ENCODE measurements at places on chromosomes 2 and 18.
A peak's percentile ranks its signal among the peaks of the same experiment; 100 is the strongest.

GRCh38 chr18:51164761-51165281 lies 32.7 kb downstream of the MEX3C start:
- DNase-seq, result no peak

DNA sequence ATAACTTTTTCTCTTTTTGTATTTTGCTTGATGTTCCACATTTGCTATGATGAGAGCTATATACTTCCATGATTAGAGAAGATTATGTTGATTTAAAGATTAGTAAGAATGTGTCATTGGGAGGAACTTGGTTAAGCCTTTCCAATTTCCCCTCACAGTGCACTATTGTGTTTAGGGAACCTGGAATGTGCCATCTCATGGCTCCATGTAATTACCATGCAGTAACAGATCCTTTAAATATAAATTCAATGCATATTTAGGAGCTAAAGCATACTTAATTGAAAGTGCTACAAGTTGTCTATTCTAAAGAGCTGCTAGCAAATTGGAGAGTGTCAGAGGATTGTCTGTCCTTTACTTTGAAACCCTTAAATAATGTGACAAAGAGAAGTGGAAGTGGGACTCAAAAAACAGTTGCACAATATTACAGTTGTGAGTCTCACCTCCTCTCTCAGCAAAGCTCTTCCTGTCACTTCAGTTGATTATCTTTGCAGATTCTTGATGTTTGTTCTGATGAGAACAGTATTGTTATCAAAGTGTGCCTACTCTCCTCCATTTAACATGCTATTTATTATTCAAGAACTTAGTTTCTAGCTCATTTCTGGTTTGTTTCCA lies 1162.7 kb upstream of the ZEB2 start:
- DNase-seq, result no peak

GRCh38 chr2:48527226-48527885 lies 2.6 kb upstream of the STON1 start:
- DNase-seq, result no peak

- no peak for DNase-seq
These were observed 41.5 kb downstream of the PMAIP1 start for GRCh38 chr18:59941331-59941730.

DNA sequence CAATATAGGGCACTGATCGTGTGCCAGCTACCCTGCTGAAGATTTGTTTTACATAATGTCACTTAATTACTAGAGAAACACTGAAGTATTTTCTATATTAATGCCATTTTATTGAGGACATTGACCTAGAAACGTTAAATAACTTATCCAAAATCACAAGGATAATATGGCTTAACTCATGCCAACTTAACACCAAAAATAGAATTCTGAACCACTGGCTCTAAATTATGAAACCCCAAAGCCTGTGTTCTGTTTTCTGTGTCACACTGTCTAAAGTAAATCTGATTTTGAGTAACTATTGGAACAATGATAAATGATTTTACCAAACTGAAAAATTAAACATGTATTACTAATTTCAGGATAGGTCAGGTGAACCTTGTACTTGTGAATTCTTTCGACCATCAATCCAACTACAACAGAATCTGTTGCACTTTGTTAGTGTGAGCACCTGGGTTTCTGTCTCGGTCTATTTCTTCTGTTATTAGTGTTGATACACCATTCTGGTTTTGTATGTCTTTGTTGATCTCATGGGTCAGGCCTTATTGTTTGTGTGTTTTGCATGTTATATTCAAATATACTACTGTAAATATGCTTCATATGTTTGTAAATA lies 48.2 kb upstream of the CCDC141 start:
- no peak for DNase-seq

- no peak for DNase-seq
These were observed 305.8 kb upstream of the GULP1 start for GRCh38 chr2:187985923-187986322.

DNA sequence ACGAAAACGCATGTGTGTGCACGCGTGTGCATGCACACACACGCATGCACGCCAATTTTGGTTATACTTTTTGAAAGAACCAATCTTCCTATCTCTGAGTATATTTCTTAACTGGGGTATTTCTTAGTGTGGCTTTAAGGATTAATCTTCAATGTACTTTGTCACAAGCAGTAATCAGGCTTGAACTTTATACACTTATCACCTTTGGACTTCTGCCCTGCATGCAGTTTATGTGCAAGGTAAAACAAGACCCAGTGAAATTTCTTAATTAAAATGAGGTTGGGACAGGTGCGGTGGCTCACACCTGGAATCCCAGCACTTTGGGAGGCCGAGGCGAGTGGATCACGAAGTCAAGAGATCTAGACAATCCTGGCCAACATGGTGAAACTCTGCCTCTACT lies 85.3 kb downstream of the OSBPL6 start:
- no peak for DNase-seq

DNA sequence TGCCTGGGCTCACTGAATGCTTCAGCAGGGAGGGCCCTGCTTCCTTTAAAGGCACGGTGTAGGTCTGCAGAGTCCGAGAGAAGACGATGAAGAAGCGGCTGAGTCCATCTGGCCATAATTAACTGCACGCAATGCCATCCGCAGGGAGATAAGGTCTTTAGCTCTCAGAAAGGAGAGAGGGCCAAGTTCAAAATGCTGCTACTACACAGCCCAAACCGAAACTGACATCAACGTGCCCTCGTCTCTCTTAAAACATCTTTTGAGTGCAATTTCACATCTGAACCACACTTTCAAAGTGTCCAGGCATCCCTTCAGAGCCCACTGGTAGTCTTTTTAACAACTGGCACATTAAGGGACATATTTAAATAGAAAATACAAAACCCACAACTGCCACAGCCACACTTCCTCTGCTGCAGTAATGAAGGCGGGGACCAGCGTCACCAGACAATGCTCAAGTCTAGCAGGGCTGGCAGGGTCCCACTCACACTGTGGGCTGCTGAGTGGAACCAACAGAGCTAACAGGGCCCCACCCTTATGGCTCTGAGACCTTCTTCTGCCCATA lies 35.8 kb downstream of the ST3GAL5 start:
- peak; percentile 23 for DNase-seq

- no peak for DNase-seq
These were observed 304.4 kb downstream of the ZNF407 start for GRCh38 chr18:74902147-74902455.

DNA sequence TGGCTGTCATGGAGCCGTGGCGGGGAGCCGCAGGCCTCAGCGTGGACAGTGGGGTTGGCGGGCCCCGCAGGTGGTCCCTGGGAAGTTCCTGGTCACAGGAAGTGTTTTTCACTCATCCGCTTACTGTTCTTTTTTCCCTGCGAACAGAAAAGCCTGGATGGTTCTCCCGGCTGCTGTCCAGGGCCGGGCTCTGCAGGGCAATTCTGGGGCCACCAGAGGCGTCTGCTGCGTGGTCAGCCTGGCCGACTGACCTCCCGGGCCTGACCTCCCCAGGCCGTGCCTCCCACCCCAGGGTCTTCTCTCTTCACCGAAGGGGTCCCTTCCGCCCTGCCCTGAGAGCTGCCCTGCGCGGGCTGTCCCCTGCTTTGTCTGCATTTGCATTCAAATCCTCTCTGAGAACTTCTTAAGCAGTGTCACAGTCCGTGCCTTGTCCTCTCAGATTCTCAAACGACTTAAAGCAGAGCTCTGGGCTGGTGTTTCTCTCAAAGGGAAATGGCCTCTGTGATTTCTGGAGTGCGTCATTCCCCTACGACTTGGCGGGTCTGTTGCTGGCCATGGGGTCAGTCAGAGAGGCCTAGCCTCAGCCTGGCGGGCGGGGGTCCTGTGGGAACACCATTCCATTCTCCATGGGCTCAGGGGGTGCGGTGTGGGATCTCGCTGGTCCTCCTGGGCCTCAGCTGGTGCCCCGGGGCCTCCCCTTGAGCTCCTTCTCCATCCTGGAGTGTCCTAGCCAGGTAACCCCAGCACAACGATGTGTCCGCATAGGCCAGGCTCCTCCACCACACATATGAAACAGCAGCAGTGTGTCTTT lies 38.3 kb downstream of the KLHL29 start:
- no peak for DNase-seq

DNA sequence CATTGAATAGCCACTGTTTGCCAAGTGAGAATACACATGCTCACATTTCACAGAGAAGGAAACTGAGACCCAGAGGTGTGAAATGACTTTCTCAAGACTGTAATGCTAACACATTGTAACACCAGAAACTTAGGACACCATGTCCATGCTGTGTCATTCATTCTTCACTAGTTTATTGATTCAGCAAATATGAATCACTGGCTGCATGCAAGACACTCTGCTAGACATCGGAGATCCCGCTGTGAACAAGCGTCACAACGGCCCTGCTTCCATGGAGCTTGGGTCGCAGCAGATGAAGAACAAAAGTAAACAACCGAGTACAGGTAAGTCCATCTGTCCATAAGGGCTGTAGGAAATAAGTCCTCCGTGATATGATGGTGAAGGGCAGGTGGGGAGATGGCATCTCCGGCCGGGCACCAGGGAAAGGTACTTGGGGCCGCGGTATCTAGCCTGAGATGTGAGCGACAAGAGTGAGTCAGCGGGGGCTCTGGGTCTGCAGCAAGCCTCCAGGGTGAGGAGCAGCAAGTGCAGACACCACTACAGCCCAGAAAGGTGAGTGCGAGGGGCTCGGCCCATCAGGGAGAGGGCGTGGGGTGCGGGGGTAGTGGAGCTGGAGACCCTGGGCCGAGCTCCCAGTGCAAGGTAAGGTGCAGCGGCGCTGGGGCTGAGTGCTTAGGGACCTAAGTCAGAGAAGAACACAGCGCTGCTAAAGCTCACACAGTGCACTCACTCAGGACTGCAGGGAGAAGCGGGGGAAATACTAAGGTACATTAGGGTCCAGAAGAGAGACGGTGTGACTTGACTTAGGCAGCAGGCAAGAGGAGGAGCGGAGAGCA lies 391.2 kb downstream of the FBXO15 start:
- no peak for DNase-seq

DNA sequence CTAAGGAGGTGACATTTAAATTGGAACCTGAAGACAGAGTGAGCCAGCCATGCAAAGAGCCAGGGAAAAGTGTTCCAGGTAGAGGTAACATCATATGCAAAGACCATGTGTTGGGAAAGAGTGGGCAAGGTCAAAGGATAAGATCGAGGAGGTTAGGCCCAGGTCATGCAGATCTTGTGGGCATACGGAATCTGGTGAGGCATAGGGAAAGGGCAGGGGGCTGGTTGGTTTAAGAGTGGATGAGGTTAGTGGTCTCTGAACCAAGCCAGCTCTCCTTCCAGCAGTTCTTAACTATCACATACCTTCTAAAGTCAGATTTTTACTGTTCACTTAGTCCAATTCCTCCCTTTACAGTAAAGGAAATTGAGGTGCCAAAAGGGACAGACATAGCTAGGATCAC lies 3.0 kb downstream of the ANKRD53 start:
- DNase-seq, result no peak

GRCh38 chr2:199431746-199432213 lies 26.0 kb downstream of the SATB2 start:
- DNase-seq, result no peak

DNA sequence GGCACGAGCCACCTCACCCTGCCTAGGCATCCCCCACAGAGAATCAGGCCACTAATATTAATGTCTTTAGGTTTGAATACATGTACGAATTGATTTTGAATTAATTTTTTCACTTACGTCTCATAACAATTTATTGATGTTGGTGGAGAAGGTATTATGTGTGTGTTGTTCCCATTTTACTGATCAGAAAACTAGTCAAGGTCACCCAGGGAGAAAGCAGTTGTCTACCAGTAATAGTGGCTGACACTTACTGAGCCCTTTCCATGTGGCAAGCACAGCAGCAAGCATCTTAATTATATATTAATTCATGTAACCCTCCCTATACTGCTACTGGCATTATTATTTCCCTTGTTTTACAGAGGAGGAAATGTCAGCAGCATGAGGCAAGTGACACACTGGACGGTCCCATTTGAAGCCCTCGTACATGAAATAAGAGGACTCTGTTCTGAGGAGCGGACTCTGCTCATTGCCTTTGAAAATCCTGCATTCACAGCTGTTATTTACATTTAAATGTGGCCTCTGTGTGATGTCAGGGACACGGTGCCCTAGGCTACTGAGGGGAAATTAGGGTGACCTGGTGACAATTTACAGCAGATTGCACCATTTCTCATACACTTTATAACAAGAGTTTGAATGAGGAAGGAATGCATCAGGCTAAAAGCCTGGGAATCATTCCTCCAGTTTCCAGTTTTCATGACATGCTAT lies 30.9 kb upstream of the KCNE4 start:
- DNase-seq, result no peak

GRCh38 chr2:42195559-42195958 lies 26.4 kb downstream of the EML4 start:
- no peak for DNase-seq

DNA sequence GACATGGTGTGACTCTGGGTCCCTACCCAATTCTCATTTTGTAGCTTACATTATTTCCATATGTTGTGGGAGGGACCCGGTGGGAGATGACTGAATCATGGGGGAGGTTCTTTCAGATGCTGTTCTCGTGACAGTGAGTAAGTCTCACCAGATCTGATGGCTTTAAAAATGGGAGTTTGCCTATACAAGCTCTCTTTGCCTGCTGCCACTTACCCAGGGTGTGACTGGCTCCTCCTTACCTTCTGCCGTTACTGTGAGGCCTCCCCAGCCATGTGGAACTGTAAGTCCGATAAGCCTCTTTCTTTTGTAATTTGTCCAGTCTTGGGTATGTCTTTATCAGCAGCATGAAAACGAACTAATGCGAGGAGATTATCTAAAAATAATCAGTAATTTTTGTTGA lies 1683.2 kb upstream of the SLC39A10 start:
- DNase-seq, result no peak

DNA sequence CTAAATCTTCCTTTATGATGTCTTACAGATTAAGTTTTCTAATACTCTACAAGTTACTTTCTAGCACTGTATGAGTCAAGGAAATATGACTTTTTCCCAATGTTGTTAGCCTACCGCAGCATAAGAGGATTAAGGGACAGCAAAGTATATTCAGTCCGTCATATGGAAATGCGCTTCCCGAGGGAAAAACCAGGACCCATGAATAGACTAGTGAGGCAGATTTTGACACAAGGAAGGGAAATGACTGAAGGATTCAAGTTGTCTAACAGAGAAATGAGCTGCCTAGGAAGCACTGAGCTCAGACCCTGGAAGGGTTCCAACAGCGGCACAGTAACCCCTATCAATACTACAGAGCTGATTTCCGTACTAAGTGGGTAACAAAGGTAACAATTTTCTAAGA lies 12.0 kb downstream of the SEPTIN10 start:
- DNase-seq, result no peak

- DNase-seq, result no peak
These were observed 69.9 kb downstream of the TMEM247 start for GRCh38 chr2:46549166-46549844.

- no peak for DNase-seq
These were observed 19.9 kb upstream of the ZAP70 start for GRCh38 chr2:97693476-97693875.

DNA sequence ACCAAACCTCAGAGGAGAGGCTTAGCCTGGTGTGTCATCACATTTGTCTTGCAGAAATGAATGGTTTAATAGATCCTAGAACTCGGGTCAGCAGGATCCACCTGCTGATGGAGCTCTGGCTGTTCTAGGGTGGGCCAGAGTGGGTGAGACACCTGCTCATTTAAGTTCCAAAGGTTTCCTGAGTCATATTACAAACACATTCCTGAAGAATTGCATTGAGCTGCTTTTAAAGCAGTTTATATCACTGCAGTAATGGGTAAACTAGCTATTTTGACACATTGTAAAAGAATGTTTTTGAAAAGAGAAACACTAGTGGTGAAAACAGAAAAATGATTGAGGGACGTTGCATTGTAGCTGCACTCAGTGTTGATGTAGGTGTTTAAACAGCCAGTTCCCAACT lies 175.3 kb upstream of the TCF4 start:
- no peak for DNase-seq
